ENCODE measurements at places on chromosomes 3 and 15.

GRCh38 chr15:23835953-23836352 lies 148.8 kb upstream of the NDN start:
- no peak for DNase-seq

GRCh38 chr3:181691901-181692300 lies 19.8 kb upstream of the SOX2 start:
- no peak for DNase-seq

GRCh38 chr3:33718595-33718907 lies 497 bp upstream of the CLASP2 start:
- DNase-seq: no peak

DNA sequence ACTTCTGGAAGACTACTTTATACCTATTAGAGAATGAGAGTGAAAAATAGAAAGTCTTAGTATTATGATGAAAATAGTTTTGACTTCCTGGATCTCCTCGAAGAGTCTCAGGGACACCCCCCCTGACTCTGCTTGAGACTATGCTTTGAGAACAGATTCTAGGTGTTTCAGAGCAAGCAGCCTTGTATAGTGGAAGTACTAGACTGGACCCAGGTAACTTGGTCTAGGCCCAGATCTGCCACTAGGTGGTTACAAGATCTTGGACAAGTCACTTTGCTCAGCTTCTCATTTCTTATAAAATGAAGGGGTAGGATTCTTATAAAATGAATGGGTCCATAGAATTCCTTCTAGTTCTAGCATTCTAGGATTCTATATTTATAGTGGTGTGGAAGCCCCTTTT lies 9.1 kb downstream of the ABHD5 start:
- no peak for DNase-seq

GRCh38 chr3:137294139-137294538 lies 336.4 kb downstream of the IL20RB start:
- DNase-seq: no peak

- peak; percentile 80 for DNase-seq
Observed at GRCh38 chr3:32910954-32911353, 40.5 kb upstream of the CCR4 start.

DNA sequence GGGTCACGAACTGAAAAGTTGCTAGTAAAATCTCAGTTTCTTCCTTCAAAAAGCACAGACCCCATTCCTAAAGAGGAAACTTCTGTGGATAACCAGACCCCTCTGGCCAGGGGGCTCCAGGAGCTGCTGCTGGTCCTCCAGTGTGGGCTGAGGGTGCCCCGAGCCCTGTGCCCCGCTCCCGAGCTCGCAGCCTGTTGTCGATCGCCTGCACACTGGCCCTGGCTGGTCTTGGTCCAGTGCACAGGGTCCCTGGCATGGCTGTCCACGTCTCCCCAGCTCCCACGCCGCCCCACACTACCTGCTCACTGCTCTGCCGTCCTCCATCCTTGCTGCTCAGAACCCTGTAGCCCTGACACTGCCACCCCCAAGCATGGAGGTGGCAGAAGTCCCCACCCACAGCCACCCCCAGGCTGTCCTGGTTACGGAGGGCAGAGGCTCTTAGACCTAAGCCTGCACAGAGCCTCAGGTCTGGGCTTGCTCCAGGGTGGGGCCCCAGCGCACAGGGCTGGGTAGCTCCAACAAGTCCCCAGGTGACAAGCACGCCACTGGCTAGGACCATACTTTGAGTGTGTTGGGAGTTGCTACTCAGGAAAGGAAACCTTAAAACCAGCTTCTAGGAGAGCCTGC lies 87.0 kb downstream of the PLXNA1 start:
- DNase-seq: no peak

DNA sequence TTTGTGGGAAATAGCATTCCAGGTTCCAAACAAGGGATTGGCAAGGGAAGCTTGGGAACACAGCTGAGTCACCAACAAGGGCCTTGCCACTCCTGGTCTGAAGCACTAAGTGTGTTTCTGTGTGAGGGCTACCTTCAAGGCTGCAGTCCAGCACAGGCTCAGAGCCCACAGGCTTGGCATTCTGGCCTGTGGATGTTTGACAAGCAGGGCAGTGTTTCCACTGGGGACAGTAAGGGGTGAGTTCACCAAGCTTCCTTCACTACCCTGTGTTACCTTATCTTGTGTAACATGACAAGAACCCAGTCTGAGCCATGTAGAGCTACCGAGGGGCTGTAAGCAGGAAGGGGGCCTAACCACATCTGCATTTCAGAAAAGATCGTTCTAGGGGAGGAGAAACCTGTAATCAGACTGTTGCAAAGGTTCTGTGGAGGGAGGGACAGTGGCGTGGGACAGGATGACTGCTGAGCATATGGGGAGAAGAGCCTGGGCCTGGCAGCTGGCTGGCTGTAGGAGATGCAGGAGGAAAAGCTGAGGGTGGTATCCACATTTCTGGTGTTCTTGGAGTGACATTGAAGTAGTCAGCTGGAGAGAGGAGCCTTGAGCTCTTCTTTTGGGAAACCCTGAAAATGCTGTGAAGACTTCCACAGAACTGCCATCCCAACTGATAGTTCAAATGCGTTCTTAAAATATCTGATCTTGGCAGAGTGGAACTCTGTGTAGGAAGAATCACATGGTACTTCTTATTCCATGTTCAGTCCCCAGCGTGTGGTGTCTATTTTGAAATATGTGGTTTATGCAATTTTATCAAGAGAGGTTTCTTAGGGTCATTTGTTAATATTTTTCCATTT lies 61.3 kb downstream of the CTDSPL start:
- DNase-seq: peak; percentile 58

DNA sequence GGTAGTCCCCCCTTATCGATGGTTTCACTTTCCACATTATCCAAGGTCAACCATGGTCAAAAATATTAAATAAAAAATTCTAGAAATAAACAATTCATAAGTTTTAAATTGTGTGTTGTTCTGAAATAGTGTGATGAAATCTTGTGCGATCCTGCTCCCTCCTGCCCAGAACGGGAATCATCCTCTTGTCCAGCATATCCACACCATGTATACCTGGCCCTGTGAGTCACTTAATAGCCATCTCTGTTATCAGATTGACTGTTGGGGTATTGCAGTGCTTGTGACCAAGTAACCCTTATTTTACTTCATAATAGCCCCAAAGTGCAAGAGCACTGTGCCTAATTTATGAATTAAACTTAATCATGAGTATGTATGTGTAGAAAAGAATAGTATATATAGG lies 19.1 kb downstream of the FAM81A start:
- DNase-seq: no peak

DNA sequence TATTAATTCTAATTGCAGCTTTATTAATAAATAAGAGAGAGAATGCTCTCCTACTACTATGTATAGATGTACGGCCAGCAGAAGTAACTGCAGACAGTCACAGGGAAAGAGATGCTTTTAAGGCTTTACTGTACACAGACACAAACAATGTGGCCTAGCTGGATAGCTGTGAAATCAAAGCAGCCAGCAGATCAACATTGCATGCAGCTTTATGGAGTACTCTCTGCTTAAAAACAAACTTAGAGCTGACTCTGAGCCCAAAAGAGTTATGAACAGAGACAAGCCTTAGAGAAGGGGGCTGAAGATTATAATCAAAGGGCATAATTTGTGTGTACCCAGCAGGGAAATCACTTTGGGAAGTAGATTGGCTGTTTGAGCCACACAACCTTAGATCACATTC lies 47.2 kb downstream of the CADM2 start:
- DNase-seq: no peak

GRCh38 chr15:93694033-93694432 lies 537.3 kb upstream of the MCTP2 start:
- no peak for DNase-seq

DNA sequence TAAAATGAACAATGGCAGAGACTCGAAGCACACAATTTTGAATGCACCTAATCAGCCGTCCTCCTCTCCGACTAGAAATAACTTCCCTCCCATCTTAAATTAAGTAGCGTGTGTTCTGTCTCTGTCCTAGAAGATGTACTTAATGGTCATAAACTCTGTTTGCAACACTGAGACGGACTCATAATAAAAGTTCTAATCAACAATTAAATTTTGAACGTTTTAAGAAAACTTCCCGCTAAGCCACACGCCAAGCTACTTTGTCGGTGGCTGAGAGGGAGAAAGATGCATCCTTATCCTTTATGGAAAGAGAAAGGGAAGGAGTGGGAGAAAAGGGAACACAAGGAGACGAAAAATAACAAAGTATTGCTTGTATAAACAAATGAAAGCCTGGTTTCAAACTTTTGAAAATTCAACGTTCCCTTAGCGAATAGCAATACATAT lies 989 bp downstream of the GNB4 start:
- no peak for DNase-seq

GRCh38 chr3:49470714-49471420 lies 800 bp downstream of the DAG1 start:
- no peak for DNase-seq

GRCh38 chr15:75107908-75108838 lies 84.8 kb downstream of the PPCDC start:
- DNase-seq: peak; percentile 80

DNA sequence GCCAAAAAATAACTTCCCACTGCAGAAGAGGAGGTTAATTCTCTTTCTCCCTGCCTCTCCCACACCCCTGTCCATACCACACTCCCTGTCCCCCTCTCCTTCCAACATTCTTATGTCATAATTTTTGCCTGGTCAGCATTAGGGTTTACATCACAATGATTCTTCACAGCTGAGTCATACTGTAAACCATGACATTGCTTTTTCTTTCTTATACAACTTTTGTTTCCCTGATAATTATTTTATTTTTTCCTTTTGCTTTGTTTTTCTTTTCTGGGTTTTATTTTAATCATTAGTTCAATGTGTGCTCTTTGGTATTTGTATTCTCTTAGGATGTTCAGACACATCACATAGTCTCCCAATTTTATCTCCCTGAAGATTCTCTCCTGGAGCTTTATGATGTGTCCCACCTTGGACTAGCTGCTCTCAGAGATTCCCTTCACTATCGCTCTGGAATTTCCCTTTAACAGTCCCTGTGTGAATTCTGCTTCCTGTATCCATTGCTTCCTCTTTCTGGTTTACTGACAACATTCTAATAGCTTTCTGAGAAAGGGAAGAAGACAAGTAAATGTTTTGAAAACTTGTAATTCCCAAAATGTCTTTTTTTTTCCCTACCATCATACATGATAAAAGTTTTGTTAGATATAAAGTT lies 70.7 kb downstream of the SOX2 start:
- DNase-seq: no peak

GRCh38 chr3:116476691-116477090 lies 31.4 kb upstream of the LSAMP start:
- DNase-seq: no peak

DNA sequence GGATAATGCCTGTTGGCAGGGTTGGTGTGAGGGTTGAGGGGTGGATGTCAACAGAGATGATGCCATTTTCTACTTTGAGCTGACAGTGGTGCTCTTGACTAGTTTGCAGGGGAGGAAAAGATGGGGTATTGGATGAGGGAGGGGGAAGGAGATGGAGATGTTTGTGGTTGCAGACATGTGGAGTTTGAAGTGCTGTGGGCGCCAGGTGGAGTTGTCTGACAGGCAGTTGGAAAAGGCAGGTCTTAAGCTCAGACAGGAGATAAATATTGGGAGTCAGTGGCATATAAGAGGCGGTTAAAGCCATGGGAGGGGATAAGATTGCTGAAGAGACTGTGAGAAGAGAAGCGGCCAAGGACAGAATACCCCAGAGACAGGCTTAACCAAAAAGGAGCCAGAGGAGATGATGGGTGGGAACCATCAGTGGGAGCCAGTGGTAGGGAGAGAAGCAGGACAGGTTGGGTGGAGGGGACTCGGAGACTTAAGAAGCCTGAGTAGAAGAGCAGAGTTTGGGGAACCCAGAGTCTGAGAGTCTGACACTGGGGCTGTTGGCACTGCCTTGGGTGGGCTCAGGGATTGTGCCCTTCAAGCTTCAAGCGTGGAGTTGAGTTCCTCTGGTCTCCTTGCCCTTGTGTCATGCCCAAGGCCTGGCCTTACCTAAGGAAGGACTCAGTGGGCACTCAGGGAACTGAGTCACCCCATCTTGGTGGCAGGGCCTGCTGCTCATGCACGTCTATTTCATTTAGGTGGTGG lies 13.9 kb downstream of the COPG1 start:
- no peak for DNase-seq

Data from fibroblast of gingiva (primary cell).